ENCODE measurements at places on chromosomes 16 and 17. TPM values are rescaled to one million over a fixed set of nuclear protein-coding genes. Genes with fewer than 3 reads are reported as not detected.

Gene TMC7
- 4.1 TPM for total RNA-seq

Gene ELMO3
- total RNA-seq: 12.0 TPM

Gene SLC35G6
- not detected for total RNA-seq

Gene FBXW10B
- 3.4 TPM for total RNA-seq

Gene GLOD4
- 59.0 TPM for total RNA-seq

Gene PLA2G10
- total RNA-seq: not detected

Gene RAB37
- total RNA-seq: not detected

Gene AGRP
- not detected for total RNA-seq

Gene CSH2
- not detected for total RNA-seq

Gene TBC1D3
- 3.6 TPM for total RNA-seq

Gene HNF1B
- total RNA-seq: not detected

Gene HOXB8
- not detected for total RNA-seq

Gene NAGPA
- total RNA-seq: 4.9 TPM

Gene TPSD1
- not detected for total RNA-seq

Gene KRT25
- not detected for total RNA-seq

Gene ZACN
- total RNA-seq: not detected

Gene AXIN2
- 0.16 TPM for total RNA-seq

Gene CDH16
- total RNA-seq: 0.25 TPM

Gene AATK
- total RNA-seq: 0.59 TPM

Gene KRTAP4-5
- not detected for total RNA-seq

Gene BRD7
- 76.4 TPM for total RNA-seq

Gene ATP2C2
- not detected for total RNA-seq

Gene USH1G
- not detected for total RNA-seq

Gene SLC16A11
- not detected for total RNA-seq
